Left kidney (tissue), 8 donors: ENCODE measurements at places on chromosomes 4 and X. TPM values are rescaled to one million over a fixed set of nuclear protein-coding genes. Genes with fewer than 3 reads are reported as not detected.

- DNase-seq, result no peak
These were observed 5.0 kb downstream of the PLP2 start for GRCh38 chrX:49176421-49177326.

- DNase-seq, result no peak
These were observed 55.3 kb downstream of the TMPRSS11F start for GRCh38 chr4:68074397-68074796.

DNA sequence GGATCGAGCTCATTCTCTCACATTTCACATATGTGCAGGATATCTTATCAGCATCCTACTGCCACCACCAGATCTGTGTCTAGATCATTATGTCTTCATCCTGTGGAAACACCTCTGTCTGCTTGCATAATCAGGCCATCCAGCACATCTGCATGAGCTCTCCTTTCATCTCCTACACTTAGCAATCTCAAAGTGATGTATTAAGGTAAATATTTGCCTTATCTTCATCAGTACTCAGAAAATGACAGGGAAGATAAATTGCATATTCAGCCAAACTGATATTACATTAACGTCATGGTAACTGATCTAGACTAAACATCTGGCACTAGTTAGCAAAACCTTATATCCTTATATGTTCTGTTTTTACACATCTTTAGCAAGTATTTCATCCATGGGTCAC is 207.3 kb upstream of the PABPC4L start:
- no peak for DNase-seq

DNA sequence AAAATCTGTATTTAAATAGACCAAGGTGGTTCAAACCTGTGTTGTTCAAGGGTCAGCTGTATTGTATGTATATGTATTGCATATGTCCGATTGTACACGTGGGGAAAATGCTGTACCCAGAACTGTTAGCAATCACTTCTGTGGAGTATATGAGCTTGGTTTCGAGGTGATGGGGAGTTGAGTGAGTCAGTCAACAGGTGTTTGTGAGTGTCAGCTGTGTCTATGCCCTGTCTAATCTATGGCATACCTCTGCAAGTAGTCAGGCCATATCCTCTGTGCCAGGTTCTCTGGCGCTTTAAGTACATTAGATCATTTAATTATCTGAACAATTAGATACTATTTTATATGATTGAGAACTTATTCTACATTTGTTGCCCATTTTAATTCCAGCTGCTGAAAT is 7.4 kb downstream of the ZRSR2 start:
- DNase-seq, result no peak

GRCh38 chr4:91032725-91033445 is 905.7 kb downstream of the CCSER1 start:
- no peak for DNase-seq

GRCh38 chrX:81377329-81377728 is 175.4 kb downstream of the SH3BGRL start:
- peak; percentile 20 for DNase-seq

DNA sequence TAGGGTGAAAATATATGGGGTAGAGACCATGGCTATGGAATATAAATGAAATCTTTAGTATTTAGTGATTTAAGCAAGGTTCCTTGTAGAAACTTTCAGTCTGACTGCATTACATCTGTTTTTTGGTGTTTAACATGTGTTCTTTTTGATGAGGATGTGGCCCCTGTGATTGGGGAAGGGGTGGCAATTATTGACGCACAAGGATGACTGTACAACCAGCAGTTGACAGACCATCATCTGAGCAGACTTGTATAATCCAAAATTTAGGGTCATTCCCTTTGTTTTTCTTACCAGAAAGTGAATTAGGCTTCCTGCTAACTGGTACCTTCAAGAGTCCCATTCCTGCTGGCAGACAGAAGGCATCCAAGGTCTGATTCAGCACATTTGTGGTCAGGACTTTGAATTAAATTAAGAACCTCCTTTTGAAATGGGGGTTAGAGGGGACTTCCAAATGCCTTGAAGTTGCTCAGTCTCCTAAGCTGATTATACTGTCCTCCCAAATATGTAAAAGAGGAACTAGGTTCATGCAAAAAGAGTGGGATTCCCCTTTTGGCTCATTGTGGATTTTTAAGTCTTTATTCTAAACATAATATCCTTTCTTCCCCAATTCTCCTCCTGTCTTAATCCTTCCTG is 112.4 kb upstream of the CXCL13 start:
- no peak for DNase-seq

- DNase-seq, result no peak
These were observed 118.8 kb upstream of the AFF2 start for GRCh38 chrX:148381603-148382002.

DNA sequence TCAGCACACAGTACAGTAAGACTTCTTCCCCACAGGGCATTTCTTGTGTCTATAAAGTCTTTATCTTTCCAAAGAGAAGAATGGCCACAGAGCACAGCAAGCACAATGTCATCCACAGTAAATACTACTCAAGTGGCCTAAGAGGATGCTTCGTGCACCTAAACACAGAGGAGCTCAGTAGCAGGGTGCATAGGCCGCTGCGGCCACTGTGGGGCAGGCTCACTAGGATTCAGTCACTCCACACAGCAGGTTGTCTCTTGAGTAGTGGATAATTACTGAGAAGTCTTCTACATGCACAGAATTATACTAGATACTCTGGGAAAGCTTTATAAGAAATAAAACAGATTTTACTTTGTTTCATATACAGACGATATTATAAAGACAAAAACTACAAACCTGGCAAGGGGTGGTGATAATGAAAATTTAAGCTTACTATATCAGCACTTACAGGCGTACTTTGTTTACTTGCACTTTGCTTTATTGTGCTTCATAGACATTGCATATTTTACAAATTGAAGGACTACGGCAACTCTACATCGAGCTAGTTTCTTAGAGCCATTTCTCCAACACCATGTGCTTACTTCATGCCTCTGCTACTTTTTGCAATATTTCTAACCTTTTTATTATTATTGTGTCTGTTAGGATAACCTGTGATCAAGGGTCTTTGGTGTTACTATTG is 78.5 kb downstream of the PRDM5 start:
- DNase-seq, result no peak

DNA sequence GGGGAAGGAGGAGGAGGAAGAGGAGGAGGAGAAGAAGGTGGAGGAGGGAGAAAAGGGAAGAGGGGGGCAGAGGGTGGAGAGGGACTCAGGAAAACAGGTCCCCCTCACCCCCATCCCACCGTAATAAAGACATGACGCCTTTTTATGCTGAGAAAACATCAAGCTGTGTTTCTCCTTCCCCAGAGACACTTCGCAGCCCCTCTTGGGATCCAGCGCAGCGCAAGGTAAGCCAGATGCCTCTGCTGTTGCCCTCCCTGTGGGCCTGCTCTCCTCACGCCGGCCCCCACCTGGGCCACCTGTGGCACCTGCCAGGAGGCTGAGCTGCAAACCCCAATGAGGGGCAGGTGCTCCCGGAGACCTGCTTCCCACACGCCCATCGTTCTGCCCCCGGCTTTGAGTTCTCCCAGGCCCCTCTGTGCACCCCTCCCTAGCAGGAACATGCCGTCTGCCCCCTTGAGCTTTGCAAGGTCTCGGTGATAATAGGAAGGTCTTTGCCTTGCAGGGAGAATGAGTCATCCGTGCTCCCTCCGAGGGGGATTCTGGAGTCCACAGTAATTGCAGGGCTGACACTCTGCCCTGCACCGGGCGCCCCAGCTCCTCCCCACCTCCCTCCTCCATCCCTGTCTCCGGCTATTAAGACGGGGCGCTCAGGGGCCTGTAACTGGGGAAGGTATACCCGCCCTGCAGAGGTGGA is 45.3 kb upstream of the SHOX start:
- DNase-seq, result no peak

GRCh38 chrX:101918751-101919150 is 13.1 kb downstream of the ZMAT1 start:
- no peak for DNase-seq

DNA sequence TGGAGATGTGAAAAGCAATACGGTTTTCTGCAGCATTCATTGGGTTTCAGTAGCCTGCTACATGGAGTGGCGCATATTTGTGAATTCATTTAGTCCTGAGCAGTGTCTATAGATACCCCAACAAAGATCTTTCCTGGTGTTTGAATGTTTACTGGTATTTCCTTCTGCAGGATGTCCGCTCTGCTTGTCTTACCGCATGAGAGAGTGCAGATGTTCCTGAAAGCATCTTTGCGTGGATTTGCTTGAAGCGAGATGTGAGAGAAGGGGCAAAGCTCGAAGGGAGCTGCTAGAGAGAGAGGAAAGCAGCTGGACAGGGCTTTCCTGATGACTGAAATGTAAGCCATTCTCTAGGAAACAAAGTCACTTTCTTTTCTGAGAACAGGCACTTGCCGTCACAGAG is 40.9 kb upstream of the GYPA start:
- DNase-seq, result no peak

GRCh38 chr4:51870441-51871188 is 27.7 kb downstream of the DCUN1D4 start:
- no peak for DNase-seq

- peak; percentile 5 for DNase-seq
These were observed 1026.6 kb downstream of the RAPGEF2 start for GRCh38 chr4:160129439-160129838.

- DNase-seq, result no peak
These were observed 308.5 kb downstream of the CAMK2D start for GRCh38 chr4:113452868-113453620.

- no peak for DNase-seq
These were observed 8.0 kb downstream of the ATP2B3 start for GRCh38 chrX:153525451-153525850.

- no peak for DNase-seq
These were observed 12.3 kb downstream of the PGRMC2 start for GRCh38 chr4:128275346-128275745.

- DNase-seq, result peak; percentile 83
These were observed 19.3 kb downstream of the NOA1 start for GRCh38 chr4:56958111-56958517.

DNA sequence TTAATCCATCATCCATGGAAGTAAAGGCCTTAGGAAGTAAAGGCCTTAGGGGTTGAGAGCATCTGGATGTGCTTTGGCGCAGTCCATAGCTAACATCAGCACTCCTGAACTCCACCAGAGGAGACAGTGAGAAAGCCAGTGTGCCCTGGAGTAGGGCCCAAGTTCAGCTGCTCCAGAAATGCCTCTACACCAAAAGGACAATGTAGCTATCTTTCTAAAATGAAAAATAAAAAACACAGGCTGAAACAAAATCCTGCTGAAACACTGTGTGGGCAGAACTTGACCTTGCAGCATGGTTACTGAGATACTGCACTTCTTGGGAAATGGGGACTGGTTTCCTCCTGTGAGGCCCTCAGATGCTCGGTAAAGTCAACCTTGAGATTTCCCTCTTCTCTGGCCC is 29.3 kb downstream of the SH3RF1 start:
- DNase-seq, result no peak

- no peak for DNase-seq
These were observed 50.4 kb downstream of the SHROOM3 start for GRCh38 chr4:76485450-76485849.

GRCh38 chr4:57093845-57094831 is 16.0 kb downstream of the IGFBP7 start:
- DNase-seq, result no peak

- no peak for DNase-seq
These were observed 79.8 kb downstream of the CLCN5 start for GRCh38 chrX:50002067-50002714.

DNA sequence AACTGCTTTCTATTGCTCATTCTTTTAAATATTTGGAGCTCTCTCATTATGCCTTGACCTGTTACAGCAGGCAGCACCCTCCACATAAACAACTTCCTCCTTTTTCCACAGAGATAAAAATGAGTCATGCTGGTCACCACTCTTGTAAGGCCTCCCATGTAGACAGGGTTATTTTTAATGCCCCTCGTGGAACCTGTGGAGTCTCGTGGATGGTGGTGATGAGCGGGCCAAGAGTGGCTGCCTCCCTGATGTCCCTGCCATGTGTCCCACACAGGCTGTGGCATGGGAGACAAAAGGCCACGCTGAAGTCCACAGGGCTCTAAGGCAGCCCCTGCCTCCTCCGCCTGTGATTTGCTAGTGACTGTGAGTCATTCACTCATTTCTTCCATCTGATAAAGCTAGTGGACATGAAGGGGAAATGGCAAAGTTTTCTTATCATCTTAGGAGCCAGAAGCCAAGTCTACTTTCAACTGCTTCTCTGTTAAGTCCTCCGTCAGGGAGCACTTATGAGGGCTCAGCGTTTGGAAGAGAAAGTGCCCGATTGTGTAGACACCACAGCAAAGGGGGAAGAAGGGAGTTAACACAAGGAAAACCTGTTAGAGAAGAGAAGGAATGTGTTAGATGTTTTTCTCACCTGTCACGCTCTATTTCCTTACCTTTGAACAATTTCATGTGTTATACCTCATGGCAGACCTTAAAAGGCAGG is 121.6 kb upstream of the FAT1 start:
- DNase-seq, result no peak

DNA sequence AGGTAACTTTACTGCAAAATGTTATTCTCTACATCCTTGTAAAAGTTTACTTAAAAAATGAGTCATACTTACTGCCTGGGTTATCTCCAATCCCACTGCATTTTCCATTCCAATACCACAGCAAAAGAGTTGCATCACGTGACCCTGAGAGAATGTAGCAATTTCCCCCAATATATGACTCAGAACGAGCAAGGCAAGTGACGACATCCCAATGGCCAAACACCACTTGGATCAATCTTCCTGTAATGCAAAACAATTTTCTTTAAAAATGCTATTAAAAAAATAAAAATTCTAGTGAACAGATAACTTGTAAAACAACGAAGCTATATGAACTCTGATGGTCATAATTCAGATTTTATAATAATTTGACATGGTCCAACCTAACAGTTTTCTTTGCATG is 224.3 kb downstream of the DCLK2 start:
- DNase-seq, result no peak

DNA sequence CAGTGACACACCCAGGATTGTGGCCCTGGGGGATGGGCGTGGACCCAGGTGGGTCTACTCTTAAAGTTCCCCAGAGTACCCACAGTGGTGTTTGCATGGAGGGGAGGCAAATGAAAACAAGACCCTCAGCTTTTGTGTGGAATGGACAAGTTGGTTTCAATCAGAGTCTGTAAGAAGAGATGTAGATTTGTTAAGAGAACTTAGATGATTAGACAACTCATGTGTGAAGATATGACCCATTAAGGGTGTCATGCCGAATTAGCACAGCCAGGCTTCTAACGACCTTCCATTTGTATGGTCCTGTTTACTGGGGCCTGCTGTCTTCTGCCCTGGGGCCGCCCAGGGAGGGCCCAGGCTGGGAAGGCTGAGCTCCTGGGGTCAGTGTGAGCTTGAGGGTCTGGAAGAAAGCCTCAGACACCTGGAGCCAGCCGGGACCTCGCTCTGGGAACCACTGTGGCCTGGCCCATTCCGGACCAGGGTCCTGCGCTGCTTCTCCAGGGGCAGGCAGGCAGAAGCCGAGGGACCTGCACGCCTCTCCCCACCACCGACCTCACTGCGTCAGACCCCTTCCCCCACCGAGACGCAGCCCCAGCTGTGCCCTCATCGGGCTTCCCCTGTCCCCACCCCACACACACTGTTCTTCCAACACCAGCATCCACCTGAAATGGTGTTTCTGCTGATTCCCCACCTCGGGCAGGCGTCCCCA is 20.4 kb downstream of the UVSSA start:
- no peak for DNase-seq

RAB33A gene
- 0.52 TPM for polyA plus RNA-seq

ZDHHC9 gene
- polyA plus RNA-seq, result 48.6 TPM

BEND4 gene
- polyA plus RNA-seq, result 1.7 TPM

XAGE5 gene
- polyA plus RNA-seq, result not detected

CCDC120 gene
- polyA plus RNA-seq, result 11.7 TPM

POU4F2 gene
- not detected for polyA plus RNA-seq
